HTR-8/SVneo (cell line): ENCODE measurements at places on chromosomes 11 and 22.

DNA sequence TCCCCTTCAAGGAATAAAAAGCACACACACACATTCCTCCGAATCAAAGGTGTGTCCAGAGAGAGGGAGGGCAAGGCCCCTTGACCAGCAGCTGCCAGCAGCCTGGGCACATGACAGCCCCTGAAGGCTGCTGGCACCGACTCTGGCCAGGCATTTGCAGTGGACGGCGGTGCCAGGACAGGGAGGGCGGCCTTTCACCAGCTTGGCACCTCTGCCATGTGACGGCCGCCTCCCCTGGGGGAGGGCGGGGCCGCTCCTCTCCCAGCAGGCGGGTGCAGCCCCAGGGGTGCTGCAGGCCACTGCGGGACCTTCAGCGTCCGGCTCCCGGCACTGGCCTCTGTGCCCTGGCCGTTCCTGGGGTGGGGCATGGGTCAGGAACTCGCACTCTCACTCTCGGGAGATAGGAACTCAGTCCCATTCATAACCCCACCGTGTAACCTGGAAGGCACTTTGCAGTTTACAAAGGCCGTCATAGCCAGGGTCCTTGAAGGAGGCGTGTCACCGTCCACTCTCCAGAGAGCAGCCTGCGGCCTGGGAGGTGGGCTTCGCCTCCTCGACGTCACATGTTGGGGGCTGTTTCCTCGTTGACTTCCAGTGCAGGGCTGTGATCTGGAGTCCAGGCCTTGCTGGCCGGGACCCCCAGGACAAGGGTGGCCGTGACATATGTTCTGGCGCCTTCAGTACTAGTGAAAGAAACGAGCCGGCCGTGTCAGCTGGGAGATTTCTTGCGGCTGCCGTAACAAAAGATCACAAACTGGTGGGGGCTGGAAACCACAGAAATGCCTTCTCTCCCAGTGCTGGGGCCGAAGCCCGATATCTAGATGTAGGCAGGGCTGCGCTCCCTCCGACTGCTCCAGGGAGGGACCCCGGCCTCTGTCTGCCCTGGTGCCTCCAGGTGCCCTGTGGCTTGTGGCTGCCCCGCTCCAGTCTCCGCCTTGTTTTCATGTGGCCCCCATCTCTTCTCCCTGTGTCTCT is 39.9 kb upstream of the SMIM38 start:
- no peak for DNase-seq

DNA sequence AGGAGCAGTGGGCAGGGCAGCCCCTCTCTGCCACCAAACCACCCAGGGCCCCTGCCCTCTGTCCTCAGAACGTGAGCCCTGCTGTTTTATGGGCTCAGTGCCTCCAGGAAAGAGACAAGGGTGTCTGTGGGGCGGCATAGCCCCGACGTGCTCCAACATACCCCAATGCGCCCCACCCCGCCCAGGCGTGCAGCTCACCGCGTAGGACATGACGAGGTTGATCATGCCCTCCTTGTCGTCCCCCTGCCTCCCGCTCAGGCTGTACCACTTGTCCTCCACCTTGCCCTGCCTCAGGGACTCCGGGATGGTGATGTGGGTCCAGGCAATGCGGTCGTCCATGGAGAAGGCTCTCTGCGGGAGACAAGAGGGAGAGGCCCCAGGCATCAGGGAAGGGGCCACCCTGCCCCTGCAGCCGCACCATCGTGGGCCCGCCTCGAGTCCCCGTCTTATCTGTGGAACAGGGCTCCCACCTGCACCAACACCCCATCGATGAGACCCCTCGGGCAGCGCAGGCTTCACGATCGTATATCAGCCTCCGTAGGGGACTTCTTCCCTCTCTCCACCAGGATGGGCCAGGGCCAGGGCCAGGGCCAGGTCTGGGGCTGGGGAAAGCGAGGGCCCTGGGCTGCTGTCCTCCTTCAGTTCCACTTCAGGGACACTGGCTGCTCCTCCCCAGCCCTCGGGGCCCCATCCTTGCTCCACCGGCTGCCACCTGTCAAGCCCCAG is 20.8 kb downstream of the TOLLIP start:
- no peak for DNase-seq

DNA sequence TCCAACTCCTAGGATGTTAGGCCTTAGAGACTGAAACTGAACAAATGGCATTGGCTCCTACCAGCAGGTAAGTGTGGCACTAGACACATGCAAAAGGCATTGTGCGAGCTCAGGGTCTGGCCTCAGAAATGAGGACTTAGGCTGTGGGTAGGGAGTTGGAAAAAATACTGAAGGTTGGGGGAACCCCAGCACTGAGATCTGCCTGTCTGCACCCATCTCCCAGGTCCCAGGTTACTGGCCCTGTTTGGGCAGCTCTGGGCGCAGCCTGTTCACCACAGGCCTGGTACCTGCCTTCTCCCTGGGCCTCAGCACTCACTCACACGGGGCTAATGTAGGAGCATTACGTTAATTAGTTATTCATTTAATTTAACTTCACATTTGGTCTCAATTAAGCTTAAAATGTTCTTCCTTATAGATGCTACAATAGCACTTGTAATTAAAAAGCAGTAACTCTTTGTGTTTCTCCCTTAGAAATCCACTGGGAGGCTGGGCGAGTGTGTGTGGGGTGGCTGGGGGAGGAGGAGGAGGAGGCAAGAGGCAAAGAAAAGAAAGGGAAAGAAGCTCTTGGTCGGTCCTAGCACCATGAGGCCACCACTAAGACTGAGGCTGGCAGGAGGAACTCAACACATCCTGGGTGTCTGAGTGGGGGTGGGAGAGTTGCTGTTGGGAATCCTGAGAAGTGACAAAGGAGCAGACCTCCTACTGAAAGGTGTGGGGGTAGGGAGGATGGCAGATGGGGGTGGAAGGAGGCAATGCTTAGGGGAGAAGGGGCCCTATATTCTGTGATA is 19.4 kb downstream of the TMEM218 start:
- DNase-seq, result no peak

GRCh38 chr22:48905206-48905975 is 922.3 kb downstream of the BRD1 start:
- DNase-seq, result no peak

GRCh38 chr11:26948881-26949280 is 45.0 kb upstream of the FIBIN start:
- DNase-seq, result no peak

DNA sequence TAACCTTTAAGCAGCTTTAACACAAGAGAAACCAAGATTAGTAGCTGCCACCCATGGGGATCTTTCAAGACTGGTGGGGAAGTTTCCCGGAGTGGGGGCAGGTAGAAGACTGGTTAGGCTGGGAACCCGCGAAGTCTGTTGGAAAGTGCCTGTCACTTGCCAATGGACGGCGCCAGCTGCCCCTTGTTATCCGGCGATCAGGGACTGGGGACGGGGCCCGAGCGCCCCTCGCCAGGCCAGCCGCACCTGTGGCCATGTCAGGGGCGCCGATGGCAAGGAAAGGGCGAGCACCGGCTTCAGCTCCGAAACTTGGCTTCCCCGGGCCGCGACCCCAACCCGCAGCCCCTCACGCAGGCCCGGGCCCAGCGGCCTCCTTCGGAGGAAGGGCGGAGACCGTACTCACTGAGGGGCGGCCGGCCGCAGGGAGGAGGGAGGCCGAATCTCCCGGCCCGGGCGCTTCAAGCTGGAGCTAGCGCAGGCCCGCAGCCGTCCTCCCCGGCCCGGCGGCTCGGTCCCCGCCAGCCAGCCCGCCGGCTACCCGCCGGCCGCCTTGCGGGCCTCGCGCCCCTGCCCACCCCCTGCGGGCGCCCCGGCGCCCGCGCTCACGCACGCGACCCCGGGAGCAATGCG is 539 bp downstream of the EIF4ENIF1 start:
- no peak for DNase-seq

- no peak for DNase-seq
These were observed 8.0 kb downstream of the AHNAK start for GRCh38 chr11:62538470-62539237.

GRCh38 chr11:70033711-70034070 is 44.4 kb upstream of the ANO1 start:
- DNase-seq, result no peak

DNA sequence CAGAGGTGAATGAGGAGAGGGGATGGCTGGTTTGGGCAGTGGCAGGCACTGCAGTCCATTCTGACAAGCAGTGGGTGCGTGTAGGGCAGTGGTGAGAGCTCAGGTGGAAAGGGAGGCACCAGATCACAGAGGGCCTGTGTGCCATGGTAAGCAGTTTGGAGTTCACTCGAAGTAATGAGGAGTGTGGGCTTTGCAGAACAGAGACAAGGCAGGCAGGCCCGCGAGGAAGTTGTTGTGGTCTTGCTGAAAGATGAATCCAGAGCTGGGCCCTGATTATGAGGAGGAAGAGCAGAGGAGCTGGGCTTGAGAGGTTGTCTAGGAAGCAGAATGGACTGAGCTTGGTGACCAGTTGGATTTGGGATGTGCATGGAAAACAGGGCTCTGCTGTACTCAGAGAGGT is 1.6 kb upstream of the DNAJB13 start:
- DNase-seq, result no peak

- DNase-seq, result peak; percentile 88
These were observed at the start of gene EIF3L for GRCh38 chr22:37849089-37849751. TSS of gene EIF3L (plus strand) at chr22:37849419. CDS start at chr22:37849450, 31 bp downstream.

- no peak for DNase-seq
These were observed 53.4 kb downstream of the P4HA3 start for GRCh38 chr11:74257959-74258553.

DNA sequence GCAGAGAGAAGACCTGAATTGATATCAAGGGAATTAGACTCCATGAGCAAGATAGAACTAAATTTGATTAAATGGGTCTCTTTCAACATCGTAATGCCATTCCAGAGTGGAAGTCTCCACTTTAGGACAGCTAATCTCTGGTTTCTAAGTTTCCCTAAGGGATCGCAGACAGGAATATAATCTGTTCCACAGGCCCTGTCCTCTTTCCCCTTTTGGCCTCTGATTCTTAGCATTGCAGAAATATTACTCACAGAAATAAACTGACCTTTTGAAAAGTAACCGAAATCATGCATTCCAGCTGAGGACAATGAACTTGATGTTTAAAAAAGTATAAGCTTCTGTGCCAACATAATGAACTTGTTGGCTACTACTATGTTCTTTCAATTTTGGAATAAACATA is 227.8 kb downstream of the ETS1 start:
- no peak for DNase-seq

- no peak for DNase-seq
These were observed 75.2 kb downstream of the LDLRAD3 start for GRCh38 chr11:36019005-36019596.

- DNase-seq, result no peak
These were observed 15.1 kb downstream of the SPTBN2 start for GRCh38 chr11:66713746-66714480.

GRCh38 chr22:37349043-37349814 is 66.9 kb downstream of the CYTH4 start:
- no peak for DNase-seq

- no peak for DNase-seq
These were observed 321.8 kb downstream of the CADM1 start for GRCh38 chr11:115182282-115182955.

- DNase-seq, result no peak
These were observed 10.3 kb downstream of the OSBP2 start for GRCh38 chr22:30704978-30705377.

DNA sequence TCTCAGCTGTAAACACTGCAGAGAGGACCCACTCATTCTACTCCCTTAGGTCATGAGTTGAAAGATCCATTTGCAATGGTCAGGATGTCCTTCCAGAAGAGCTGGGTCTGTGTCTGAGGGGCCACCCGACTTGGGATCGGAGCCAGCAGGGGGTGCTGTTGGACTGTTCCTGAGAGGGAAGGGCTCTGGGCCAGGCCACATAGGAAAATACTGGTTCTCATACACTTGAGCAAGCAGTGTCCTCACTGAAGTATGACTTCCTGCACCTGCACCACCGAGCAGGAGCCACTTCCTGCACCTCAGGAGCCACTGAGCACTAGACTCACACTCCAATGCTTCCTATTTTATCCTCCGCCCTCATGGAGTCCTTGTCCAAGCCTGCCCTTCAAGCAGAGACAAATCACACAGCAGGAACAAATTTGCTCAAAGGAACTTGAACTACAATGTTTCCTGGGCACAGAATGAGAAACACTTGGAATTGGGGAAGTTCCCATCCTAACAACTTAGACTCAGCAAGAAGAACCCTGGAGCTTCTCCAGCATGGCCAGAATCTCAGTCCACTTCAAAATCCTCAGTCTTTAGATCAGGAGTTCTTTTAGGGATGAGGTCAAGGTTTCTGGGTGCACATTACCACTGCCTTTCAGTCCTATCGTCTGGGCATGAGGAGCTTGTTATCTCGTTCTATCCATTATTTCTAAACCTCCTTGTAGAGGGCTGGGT is 36.6 kb upstream of the VPREB1 start:
- DNase-seq, result peak; percentile 29

GRCh38 chr22:27531782-27532530 is 269.6 kb downstream of the MN1 start:
- DNase-seq, result peak; percentile 17

DNA sequence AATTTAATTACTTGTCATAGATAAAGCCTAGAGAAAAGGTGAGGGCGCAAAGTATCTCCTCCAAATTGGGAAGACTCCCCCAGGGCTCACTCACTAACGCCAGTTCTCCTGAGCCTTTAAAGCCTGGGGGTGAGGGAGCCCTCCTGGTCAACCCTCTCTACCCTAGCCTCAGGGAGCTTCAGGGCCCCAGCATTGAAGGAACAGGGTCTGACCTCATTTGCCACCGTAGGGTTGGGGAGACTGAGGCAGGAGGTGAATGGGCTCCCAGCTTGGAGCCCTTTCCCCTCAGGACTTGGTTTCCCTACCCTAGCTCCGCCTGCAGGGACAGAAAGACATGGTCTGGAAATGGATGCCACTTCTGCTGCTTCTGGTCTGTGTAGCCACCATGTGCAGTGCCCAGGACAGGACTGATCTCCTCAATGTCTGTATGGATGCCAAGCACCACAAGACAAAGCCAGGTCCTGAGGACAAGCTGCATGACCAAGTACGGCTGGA is 1.7 kb downstream of the FOLR2 start:
- no peak for DNase-seq

DNA sequence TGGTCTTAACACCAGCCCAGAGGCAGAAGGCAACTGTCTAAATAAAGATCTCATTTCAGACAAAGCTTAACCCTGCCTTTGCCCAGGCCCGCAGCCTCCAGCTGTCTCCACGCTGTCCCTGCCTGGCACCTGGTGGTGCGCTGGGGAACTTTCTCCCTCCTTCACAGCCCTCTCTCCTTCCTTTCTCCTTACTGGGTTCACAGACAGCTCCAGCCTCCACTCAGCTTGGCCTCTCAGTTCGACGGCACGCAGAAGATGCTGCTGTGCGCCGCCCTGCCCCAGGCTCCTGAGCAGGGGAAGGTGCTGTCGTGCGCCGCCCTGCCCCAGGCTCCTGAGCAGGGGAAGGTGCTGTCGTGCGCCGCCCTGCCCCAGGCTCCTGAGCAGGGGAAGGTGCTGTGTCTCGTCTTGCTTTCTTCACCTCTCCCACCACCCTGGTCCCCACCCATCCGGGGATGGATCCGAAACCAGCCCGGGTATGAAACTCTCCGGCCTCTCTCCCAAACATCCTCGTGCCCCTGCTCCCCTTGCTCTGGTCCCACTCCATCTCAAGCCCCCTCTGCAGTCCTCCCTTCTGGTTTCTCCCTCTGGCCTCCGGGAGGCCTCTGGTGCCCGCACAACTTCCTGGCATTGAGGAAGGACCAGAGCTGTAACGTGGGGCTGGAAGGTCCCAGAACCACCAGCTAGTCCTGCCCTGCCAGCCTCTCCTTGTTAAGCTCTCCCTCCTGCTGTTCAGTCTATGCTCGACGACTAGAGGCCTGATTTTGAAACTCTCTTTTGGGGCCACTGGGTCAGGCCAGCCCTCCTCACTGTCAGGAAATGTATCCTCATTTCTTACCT is 22.9 kb upstream of the JAM3 start:
- no peak for DNase-seq

- DNase-seq, result no peak
These were observed 1077.9 kb downstream of the DLG2 start for GRCh38 chr11:84549217-84549616.
